ENCODE measurements at places on chromosomes 3 and 15.

- peak; percentile 55 for ATAC-seq
These were observed 792 bp downstream of the GABPB1 start for GRCh38 chr15:50353975-50354837.

DNA sequence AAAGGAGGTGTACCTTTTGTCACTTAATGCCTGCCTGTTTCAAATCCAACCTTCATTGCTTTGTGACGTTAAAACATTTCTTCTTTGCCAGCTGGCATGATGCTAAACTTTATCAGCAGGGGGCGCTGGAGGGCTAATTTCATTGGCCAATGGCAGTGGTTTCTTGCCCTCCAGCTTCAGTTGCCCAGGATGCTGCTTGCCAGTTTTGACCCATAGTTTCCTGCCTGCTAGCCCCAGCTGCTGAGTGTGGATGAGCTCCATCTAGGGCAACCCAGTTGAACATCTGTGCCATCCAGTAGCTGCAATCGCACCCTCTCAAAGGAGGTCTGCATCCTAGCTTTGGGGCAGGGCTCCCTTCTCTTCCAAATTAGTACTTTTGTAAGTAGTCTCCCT, 22.1 kb downstream of the ACKR2 start:
- ATAC-seq = peak; percentile 48

- no peak for ATAC-seq
These were observed 119.4 kb downstream of the ECT2 start for GRCh38 chr3:172869784-172870518.

DNA sequence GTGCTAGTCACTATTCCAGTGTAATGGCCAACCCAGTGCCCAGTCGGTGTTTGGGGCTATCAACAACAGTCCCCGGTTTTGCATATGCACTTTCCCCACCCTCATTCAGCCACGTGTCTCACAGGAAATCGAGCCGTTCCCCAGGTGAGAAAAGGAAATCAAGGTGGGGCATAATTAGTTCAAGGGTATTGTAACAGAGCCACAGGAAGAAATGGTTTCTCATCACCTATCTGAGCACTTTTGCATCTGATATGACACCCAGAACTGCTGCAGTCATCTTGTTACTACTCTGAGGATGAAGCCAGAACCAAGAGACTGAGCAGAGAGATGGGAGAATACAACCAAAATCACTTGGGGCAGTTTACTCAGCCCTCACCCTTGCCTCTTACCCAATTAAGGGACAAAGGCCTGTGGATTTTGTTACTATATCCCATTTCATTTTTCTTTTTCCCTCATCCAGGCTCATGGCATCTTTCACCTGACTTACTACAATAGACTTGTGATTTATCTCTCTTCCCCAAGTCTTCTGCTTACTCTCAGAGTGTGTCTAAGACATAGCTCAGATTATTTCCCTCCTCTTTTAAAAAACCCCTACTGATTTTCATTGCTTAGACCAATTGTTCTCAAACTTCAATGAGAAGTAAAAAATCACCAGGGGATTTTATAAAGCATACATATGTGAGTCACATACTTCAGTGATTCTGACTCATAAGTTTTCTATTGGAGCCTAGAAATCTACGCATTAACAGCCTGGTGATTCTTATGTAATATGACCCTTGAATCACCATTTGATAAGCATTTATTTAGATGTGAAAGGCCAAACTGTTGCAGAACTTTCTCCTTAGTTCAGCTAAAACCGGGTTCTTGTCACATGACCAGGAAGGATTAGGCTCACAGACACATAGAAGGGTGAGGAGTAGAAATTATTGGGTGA, 40.5 kb downstream of the TRAT1 start:
- peak; percentile 89 for ATAC-seq

DNA sequence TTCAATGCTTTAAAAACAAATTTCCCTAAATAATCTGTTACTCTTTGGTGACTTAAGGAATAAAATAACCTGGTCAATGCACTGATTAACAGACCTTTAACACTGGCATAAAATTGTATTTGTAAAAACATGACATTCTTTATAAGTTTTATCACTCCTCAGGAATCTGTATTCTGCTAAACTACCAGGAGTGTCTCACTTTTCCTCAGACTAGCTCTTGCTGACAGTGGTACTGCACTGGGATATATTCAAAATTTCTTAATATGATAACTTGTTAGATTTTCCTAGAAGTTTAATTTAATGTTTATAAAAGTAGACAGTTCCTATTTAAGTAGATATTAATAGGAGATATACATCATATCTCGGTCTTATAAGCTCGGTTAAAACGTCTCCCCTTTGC, 363.4 kb upstream of the ARHGEF26 start:
- no peak for ATAC-seq

GRCh38 chr3:88028876-88029275, 29.9 kb downstream of the CGGBP1 start:
- ATAC-seq = no peak

GRCh38 chr3:13432093-13432492, 12.0 kb upstream of the NUP210 start:
- no peak for ATAC-seq

DNA sequence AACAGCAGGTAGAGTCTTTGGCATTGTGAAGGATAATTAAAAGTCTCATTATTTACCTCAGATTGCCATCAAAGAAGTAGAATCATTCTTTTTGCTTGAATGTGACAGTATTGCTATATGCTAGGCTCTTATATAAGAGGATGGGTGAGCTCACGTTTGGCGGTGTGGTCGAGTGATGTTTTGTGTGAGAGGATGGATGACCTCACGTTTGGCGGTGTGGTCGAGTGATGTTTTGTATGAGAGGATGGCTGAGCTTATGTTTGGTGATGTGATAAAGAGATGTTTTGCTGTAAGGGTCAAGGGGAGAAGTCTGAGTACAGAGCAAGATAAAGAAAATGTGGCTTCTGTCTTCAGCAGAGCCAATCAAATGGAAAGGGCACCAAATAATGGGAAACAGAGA, 299.6 kb upstream of the NR2E3 start:
- no peak for ATAC-seq

DNA sequence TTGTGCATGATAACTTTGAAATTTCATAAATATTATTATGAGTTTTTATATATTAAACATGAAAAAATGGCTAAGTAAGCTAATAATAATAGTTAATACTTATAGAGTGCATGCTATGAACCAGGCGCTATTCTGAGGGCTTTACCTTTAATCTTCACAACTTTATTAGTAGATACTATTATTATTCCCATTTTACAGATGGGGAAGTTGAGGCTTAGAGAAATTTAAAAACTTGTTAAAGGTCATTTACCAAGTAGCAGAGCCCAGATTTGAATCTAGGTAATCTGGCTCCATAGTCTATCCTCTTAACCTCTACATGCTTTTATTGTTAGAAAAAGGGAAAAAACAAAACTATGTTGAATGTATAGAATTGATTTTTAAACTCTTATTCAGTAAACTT, 60.4 kb downstream of the TRPC1 start:
- ATAC-seq = no peak

GRCh38 chr15:60390231-60390630, 7.6 kb downstream of the ANXA2 start:
- no peak for ATAC-seq

DNA sequence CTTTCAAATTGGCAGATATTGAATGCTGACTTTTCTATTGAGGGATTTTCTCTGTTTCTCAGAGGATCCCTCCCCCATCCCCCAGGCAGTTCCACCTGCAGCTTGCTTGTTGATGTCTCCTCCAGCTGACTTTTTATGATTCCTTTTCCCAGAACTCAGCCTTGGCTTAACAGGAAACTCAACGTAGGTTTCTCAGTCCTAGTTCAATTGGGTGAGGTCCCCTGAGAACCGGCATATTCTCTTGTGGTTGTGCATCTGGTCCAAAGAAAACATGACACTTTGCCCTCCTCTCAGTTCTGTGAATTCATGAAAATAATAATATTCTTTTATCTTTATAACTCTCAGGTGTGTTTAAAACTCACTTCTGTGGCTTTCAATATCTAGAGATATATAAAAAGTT, 1222.1 kb downstream of the OTOL1 start:
- no peak for ATAC-seq

- ATAC-seq = no peak
These were observed 55.9 kb upstream of the POMGNT2 start for GRCh38 chr3:43161684-43162229.

DNA sequence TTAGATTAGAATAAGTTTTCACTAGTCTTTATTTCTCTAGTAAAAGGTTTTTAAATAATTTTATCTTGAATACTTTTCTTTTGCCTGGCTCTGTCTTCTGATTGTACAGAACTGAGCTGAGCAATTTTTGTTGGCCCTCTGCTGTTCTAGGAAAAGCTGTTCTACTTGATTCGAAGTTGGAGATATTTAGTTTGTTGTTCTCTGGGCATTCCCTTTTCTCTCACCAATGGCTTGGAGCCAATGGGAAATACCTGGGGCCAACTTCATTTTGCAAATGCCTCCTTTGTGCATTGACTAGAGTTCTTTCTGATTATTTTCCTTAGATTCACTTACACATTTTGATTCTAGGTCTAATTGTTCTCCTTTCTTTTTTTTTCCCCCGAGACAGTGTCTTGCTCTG, 16.5 kb downstream of the ABHD5 start:
- no peak for ATAC-seq

- ATAC-seq = no peak
These were observed 16.6 kb downstream of the KLF15 start for GRCh38 chr3:126340596-126340942.

GRCh38 chr3:190378240-190378891, 9.6 kb upstream of the CLDN16 start:
- ATAC-seq = no peak

DNA sequence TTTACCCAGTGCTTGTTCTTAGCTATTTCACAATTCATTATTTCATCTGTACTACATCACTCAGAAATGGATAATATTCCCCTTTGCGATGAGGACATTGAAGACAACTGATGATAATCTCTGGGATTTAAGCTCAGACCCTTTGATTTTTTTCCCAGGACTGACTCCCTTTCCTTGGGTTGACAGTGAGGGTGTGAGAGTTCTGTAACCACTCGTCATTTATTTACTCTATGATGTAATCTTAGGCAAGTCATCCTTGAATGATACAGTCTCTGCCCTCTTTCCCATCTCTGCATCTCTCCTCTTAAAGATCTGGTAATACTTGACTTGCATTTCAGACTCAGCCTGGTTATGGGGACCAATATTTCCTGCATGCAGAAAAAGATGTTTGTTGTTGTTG, 1041.7 kb downstream of the AGBL1 start:
- ATAC-seq = no peak

- ATAC-seq = no peak
These were observed 4.5 kb upstream of the CLN6 start for GRCh38 chr15:68234060-68234459.

DNA sequence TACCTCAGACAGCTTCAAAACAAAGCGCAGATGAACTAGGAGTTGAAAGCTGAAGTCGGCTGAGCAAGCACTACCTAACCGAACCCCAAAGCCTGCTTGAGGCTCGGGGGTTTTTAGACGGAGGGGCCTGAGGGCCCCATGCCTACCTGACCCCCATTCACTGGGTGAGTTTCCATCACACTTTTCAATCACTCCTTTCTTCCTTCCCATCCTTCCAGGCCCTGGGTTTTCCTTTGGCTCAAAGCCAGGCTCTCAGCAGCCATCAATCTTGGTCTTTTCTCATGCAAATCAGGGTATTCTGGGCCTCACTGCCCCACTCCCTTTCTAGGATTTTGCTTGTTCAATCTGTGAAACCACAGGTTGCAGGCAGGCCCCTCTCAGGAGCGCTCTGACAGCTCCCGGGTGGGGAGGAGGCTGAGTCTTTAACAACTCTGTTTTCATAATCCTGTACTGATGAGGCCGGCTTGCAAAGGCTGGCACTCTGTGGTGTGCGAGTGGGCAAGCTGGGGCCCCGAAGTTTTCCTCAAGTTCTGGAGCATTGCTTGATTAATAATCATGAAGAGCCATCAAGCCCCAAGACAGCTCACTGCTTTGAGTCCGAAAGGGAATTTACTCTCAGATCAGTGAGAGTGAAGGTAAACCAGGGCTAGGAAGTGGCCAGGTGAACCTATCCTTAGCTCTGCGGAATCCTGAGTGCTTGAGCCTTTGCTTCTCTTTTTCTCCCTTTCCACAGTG, 97.6 kb downstream of the FRMD4B start:
- ATAC-seq = peak; percentile 81

- no peak for ATAC-seq
These were observed 28.8 kb upstream of the PLSCR2 start for GRCh38 chr3:146498002-146498736.

- peak; percentile 78 for ATAC-seq
These were observed 56.3 kb downstream of the PPARG start for GRCh38 chr3:12345141-12345561.

DNA sequence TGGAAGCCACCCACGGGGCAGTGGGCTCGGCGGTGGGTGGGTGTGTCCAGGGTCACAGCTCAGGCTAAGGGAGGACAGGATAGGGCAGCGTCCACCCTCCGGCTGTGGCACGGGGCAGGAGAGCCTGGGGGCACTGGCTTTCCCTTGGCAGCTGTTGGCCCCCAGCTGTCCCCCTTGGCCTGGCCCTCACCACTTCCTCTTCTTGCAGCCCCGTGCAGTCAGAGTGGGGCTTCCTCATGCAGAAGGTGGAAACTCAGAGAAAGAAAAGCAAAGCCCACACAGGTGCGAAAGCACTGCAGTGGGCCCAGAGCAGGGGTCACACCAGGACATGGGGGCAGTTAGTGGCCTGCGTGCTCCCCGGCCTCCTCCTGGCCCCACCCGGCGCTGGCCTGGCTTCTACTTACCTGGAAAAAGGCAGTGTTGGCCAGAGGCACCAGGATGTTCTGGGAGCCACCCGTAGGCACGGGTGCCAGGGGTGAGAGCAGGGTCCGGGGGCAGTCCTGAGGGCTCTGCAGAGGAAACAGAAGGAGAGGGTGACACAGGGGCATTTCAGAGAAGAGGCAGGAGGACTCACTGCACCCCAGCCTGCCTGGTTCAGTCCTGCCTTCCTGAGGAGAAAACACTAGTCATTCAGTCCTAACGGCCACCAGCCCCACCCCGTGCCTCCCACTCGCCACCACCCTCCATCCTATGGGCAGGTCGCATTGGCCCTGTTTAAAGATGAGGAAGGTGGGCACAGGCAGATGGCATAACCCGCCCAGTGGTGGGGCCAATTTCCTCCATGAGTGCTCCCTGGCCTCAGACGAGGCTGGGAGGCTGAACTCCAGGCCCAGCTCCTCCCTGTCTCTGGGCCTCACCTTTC, 28.3 kb downstream of the PLXND1 start:
- ATAC-seq = peak; percentile 25

DNA sequence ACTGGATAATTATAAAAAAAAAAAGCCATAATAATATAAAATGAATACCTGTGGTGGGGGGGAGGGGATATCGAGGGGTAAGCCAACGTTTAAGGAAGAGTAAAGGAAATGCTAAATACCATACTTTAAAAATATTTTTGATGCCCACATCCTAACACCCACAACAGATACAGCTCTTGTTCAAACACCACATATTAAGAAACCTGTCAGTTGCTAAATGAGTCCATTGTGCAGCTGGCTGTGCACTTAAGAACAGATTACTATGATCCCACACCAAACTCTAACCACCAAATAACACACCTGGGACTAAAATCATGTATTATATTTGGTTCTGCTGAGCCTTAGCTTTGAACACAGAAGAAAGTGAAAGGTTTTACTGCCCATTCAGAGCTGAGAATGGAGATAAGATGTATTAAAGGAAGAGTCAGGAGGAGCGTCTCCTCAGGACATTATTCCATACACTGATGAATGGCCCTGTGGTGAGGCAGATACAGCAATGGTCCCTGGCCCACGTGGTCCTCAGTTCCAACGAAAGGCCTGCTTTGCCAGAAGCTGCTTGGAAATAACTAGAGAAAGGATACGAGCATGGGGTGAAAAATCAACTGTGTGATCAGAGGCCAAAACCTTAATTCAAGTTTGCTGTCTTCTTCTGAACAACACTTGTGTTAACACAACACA, 515.4 kb downstream of the FOXP1 start:
- no peak for ATAC-seq

GRCh38 chr3:65026151-65026550, 338.4 kb upstream of the ADAMTS9 start:
- ATAC-seq = no peak

- ATAC-seq = no peak
These were observed 611.3 kb downstream of the SI start for GRCh38 chr3:164467007-164467406.
